ENCODE measurements at places on chromosomes 5 and 9.
A peak's percentile ranks its signal among the peaks of the same experiment; 100 is the strongest.

DNA sequence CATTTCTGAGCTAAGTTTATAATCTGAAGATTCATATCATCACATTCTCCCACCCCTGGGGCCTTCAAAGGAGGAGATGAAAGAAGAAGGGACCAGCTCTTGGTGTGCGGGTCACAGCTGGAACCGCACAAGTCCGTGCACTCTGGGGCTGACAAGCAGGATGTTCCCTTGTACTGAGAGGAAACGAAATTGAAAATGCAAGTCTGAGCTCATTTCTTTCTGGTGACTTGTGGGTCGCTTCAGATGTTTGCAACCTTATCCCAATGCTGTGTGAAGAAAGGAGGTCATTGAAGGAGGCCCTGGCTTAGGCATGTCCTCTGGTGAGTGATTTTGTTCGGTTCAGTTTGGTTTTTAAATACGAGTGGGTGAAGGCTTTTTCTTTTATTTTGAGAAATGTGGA, 59.6 kb downstream of the C9orf152 start:
- no peak for DNase-seq
- H3K36me3 ChIP-seq = peaks cover 3% of the 10 kb centered on the region
- no peak overlapping the region for H3K27ac ChIP-seq
- no peaks in the 10 kb centered on the region for H3K27me3 ChIP-seq
- H3K4me3 ChIP-seq = peak overlapping the region; percentile 40

DNA sequence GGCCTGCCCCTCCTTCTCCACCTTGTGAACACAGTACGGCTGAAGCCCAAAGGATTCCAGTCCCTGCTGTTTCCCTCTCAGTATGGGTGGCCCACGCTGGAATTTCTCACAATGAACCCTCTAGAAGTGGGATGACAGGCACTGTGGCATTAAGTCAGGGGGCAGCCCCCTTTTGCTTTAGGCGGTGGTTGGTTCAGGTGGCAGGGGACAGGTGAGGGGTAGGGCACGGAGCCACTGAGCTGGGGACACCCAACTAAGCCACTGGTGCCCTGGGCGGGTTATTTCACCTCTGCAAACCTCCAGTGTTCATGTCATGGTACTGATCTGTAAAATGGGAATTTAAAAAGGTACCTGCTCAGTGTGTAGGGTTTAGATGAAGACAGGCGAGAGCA, 7.6 kb downstream of the SPACA9 start:
- peaks cover 35% of the 10 kb centered on the region for H3K4me1 ChIP-seq
- H3K36me3 ChIP-seq = peaks cover 4% of the 10 kb centered on the region
- H3K27me3 ChIP-seq = no peaks in the 10 kb centered on the region

DNA sequence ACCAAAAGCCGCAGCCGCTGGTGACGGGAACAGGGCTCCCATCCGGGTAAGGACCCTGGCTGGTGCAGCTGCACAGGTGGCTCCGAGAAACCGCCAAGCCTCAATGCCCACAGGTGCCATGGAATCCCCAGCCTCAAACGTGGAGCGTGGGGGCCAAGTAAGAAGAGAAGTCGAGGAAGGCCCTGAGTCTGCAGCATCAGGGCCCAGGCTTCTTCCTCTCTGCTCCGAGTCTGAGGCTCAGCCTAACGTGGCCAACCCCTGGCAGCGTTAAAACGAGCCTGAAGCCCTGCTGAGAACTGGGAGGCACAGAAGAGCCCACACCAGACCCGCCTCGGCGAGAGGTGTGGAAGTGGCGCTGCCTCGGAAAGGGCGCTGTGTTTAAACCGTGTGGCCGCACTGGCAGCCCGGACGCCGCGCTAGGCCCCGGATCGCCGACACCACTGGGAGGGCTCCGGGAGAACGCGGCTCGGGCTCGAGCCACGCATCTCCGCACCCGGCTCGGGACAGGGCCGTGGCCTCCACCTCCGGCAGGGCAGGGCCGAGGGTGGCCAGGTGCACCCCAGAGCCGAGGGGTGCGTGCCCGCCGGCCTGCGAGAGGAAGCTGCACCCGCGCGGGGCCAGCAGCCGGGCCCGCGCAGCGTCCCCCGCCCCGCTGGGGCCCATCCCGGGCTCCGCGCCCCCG, 730 bp downstream of the ZMYND19 start:
- H3K4me1 ChIP-seq = peaks cover 22% of the 10 kb centered on the region

DNA sequence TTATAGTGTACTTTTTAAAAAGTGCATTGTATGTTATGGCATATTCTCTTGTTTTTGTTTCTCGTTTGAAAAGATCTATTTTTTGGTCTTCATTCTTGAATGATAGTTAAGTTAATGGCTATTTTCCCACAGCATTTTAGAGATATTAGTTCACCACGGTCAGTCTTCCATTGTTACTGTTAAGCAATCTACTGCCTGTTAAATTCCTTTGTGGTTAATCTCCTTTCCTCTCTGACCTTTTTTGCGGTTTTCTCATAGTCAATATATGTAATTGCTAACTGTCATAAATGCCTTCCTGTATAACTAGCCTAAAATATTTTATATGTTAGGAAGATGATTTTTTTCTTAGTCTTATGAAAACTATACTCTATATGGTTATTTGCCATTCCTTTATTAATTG, 250.8 kb upstream of the FBXL7 start:
- H3K36me3 ChIP-seq = no peaks in the 10 kb centered on the region
- H3K4me1 ChIP-seq = no peaks in the 10 kb centered on the region
- no peak for DNase-seq
- H3K4me3 ChIP-seq = no peak overlapping the region
- no peak overlapping the region for H3K27ac ChIP-seq

- DNase-seq = peak; percentile 24
- H3K27ac ChIP-seq = no peak overlapping the region
- H3K4me3 ChIP-seq = peak overlapping the region; percentile 65
- H3K4me1 ChIP-seq = peaks cover 21% of the 10 kb centered on the region
Measured at GRCh38 chr5:123035360-123035917, 1.1 kb downstream of the PPIC start.

DNA sequence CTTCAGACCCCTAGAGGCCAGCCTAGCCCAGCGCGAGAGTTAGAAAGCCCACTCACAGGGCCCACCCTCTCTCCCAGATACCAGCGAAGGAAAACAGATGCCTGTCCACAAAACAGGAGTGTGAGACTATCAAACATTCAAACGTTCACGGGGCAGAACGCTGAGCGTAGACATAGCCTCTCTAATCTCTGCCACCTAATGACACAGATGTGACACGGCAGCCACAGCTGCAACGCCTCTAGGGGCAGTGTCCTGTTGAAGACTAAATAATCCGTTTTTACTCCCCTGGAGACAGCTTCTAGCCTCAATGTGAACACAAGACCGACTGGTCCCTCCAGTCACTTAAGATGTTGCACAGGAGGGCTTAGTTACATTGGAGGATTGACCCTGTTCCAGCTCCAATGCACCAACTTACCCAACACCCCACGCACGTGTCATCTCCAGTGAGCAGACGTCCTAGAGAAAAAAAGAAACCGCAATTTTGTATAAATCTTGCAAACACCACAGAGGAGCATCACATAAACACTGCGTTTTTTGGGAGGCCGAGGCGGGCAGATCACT, 14.3 kb downstream of the DIPK1B start:
- H3K36me3 ChIP-seq = peaks cover 6% of the 10 kb centered on the region
- peak; percentile 85 for DNase-seq
- peaks cover 44% of the 10 kb centered on the region for H3K4me1 ChIP-seq
- H3K4me3 ChIP-seq = peak overlapping the region; percentile 88

All from common myeloid progenitor, CD34-positive (primary cell).